MG63 (cell line): ENCODE measurements at places on chromosomes 7 and 10. TPM values are rescaled to one million over a fixed set of nuclear protein-coding genes. Genes with fewer than 3 reads are reported as not detected.

GRCh38 chr7:30162133-30162532 lies 27.3 kb downstream of the MTURN start:
- DNase-seq = no peak

GRCh38 chr10:78914060-78914378 lies 154.7 kb upstream of the ZMIZ1 start:
- no peak for DNase-seq

GRCh38 chr7:44846816-44847508 lies 925 bp downstream of the H2AZ2 start:
- no peak for DNase-seq

- no peak for DNase-seq
Measured at GRCh38 chr7:30922596-30922995, 10.9 kb downstream of the AQP1 start.

DNA sequence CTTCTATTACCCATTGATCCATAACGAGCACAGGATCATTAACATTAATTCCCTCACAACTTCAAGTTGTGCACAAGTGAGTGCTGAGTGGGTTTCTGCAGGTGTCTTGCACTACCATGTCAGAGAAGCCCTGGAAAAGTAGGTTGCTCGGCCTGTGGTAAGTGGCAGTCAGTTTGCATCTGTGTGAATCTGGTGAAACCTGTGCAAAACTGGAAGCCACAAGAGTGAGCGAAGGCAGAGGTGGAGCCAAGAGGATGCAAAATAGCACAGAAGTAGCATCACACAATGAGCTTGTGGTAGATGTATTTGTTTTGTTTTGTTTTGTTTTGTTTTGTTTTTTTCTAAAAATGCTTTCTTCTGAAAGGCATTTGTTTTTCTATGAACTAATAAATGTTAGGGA lies 181.5 kb downstream of the THSD7A start:
- DNase-seq = no peak

- DNase-seq = no peak
Measured at GRCh38 chr7:27346531-27347275, 104.1 kb downstream of the EVX1 start.

CEP55 gene
- 74.7 and 98.6 TPM in 2 replicates for total RNA-seq

ERVW-1 gene
- total RNA-seq = not detected in 2 replicates

PBLD gene
- total RNA-seq = 2.5 and 3.4 TPM in 2 replicates
